ENCODE measurements at places on chromosomes 1 and 21.

GRCh38 chr1:44497422-44498170 lies 92.5 kb downstream of the RNF220 start:
- DNase-seq, result no peak

GRCh38 chr1:157704878-157705277 lies 4.3 kb upstream of the FCRL3 start:
- DNase-seq, result no peak

DNA sequence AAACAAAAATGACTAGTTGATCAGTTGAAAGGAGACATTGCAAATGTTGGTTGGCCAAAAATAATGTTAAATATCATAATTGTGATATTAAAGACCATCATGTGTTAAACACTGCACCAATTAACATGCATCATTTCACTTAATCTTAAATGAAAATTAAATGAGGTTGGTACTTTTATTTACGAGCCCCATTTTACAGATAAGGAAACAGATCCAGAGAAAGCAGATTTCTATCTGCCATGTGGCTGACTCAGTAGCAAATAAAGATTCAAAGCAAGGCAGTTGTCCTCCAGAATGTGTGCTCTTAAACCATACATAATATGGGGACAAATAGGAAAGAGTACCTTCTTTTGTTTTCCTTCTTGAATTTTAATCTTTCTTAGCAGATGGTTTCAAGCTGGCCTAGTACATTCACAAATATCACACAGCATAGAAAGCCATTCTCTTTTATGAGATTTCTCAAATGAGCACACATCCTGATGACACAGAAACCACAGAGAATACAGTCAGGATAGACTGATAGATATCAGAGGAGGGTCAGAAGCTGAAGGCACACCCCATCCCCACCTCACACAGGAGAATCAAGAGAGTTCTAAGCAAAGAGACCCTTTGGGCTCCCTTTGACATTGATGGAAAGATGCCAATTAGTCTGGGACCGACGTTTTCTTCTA lies 647.9 kb upstream of the CAMK1G start:
- DNase-seq, result no peak

GRCh38 chr1:246569248-246570238 lies 3.3 kb downstream of the CNST start:
- no peak for DNase-seq

GRCh38 chr1:60833173-60833572 lies 249.2 kb upstream of the NFIA start:
- no peak for DNase-seq

DNA sequence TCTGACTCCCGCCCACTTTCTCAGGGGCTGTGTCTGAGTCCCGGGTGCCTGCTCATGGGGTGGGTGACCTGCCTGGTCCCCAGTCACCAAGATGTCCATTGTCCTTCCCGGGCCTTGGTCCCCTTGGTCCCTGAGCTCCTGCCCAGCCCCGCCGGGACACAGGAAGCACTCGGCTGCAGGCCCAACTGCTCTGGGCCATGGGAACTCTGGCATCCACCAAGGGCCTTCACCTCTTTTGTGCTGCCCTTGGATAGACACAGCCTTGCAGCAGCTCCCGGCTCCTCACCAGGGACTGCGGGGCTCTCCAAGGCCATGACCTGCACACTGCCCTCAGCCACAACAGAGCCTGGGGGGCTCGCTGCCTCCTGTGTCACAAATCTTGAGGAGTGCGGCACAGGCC lies 22.1 kb upstream of the MX1 start:
- no peak for DNase-seq

DNA sequence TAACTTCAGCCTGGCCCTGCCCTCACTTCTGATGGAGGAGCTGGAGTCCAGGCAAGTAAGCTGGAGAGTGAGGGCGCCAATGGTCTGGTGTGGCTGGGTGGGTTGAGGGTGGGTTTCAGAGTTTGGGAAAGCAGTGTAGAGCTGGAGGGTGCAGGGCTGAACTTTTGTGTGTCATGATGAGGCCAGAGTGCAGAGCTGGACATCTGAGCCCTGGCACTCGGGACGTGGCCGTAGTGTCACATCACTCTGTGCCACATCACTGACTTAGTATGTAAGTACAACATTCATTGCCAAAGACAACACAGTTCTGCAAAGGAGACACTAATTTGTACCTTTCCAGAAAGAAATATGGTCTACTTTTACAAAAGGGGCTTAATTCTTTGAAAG lies 15.8 kb downstream of the SPATA46 start:
- no peak for DNase-seq

DNA sequence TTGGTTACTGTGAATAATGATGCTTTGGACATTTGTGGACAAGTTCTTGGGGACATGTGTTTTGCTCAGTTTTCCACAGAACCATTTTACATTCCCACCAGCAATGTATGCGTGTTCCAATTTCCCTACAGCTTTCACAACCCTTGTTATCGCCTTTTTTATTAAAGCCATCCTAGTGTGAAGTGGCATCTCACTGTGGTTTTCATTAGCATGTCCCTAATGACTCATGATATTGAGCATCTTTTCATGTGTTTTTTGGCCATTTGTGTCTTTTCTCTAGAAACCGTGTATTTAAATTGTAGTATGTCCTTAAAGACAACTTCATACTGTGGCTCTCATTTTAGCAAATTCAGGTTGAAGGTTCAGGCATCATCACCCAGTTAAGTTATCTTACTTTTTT lies 132.1 kb downstream of the TGFBR3 start:
- DNase-seq, result no peak

GRCh38 chr1:78080767-78081166 lies 35.0 kb downstream of the GIPC2 start:
- no peak for DNase-seq

GRCh38 chr1:228079013-228079412 lies 3.5 kb upstream of the ARF1 start:
- DNase-seq, result no peak

GRCh38 chr1:2554621-2555387 lies 1.4 kb upstream of the TNFRSF14 start:
- peak; percentile 18 for DNase-seq

DNA sequence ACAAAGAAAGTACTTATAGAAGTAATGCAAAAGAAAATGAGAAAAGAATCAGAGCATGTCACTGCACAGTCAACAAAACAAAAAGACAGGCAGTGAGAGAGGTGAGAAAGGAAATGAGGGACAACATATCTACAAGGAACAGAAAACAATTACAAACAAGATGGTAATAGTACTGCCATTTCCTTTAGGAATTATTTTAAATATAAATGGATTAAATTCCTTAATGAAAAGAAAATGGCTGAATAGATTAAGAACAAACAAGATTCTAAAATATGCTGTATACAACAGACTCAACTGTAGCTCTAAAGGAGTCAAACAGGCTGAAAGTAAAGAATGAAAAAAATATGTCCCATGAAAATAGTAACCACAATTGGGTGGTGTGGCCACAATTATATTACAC lies 22.1 kb upstream of the ZNF124 start:
- no peak for DNase-seq

- DNase-seq, result no peak
These were observed 222.5 kb downstream of the NPHP4 start for GRCh38 chr1:5769760-5770159.

GRCh38 chr1:186626356-186626932 lies 53.8 kb downstream of the PTGS2 start:
- DNase-seq, result no peak

DNA sequence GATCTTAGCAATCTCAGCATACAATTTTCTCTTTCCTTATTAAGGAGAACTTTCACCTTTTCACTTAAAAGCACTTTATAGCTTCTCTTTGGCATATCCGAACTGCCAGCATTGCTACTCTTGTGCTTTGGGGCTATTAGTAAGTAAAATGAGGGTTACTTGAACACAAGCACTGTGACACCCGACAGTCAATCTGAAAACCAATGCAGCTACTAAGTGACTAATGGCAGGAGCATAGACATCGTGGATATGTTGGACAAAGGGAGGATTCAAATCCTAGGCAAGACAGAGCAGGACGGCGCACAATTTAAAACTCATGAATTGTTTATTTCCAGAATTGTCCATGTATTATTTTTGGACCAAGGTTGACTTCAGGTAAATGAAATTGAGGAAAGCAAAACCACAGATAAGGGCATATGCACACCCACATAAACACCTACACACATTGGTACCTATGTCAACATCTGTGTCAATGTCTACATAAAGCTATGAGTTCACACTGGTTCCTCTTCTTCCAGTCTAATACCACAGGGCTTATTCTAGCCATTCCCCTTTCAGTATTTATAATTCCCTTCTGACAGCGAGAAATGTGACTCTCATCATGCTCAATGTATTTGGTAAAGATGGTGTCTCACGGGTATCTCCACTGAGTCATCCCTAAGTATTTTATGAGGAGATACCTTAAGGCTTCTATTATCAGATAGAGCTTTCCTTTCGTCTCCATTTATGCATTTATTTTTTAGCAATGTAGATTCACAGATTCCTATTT lies 75.3 kb upstream of the RALGPS2 start:
- no peak for DNase-seq

DNA sequence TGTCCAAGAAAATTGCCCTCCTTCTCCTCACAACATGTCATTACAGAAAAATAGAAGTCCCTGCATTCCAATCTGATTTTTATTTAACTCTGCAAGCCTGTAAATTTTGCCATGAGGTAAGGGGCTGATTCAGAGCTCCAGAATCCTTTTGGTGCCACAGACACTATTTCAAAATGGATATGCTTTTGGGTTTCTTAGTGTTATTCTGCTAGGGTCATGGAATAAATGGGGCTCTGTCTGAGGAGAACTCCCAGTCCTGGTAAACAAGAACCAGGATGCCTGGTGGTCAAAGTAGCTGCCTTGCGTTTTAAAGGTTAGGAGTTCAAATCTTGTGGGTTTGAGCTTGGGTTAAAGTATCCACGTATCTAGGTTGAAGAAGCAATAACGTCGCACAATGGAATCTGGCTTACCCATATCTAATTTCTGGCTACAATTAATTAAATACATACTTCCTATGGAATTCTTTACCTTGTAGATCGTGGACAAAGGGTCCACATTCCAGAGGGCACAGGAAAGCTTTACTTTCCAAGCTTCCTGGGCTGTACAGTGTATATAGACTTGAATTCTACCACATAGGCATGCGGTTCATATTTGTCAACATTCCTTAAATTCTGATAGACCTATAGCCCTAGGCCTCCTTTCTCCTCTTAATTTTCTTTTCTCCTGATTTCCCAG lies 98.0 kb upstream of the CDC42BPA start:
- no peak for DNase-seq

DNA sequence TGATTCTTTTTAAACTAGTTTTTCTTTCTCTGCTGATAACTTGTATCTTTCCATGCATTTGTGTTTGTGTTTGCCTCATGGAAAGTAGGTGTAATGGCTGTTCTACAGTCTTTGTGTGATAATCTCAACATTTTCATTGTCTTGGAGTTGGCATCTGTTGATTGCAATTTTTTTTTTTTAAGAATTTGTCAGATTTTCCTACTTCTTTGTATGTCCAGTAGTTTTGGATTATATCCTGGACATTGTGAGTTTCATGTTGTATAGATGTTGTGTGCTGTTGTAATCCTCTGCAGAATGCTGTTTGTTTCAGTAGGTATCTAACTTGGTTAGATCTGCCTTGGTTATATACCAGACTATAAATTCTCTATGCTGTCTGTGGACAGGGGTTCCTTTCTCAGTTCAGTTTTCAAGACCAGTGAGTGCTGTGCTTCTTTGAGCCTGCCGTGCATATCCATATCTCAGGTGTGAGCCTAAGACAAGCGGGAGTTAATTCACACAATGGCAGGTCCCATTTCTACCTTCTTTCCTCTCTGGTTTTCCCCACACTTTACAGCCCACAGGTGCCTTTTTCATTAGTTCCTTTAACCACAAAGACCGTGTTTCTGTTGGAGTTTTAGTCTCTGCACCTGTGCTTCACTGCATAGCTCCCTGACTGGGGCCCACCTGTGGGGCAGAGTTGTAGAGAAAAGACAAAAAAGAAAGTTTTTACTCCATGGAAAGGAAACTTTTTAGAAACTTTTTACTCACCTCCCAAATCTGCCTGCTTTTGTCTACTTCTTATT lies 69.9 kb downstream of the ITSN1 start:
- no peak for DNase-seq

GRCh38 chr1:18233176-18233864 lies 125.7 kb downstream of the IGSF21 start:
- no peak for DNase-seq

- no peak for DNase-seq
These were observed 19.5 kb downstream of the XKR8 start for GRCh38 chr1:27979151-27979858.

GRCh38 chr1:62229468-62229867 lies 34.8 kb downstream of the L1TD1 start:
- no peak for DNase-seq

DNA sequence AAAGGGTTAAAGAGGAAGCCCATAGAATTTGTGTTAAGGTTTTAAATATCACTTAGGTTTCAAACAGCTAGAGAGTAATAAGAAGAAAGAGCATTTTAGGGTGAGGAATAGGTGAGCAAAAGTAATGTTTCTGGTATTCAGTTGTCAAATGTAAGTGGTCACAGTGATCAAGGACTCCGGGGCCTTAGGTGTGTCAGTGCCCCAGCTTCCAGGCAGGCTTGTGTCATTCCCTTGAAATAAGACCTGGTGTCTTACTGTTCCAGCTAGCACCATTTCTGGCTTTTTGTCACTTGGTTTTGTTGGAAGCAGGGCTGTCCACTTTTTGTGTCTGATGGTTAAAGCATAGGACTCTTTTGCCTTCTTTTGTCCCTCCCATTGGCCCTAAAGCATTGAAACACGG lies 69.6 kb downstream of the DYRK1A start:
- no peak for DNase-seq

GRCh38 chr1:24385160-24385940 lies 28.2 kb downstream of the STPG1 start:
- no peak for DNase-seq

DNA sequence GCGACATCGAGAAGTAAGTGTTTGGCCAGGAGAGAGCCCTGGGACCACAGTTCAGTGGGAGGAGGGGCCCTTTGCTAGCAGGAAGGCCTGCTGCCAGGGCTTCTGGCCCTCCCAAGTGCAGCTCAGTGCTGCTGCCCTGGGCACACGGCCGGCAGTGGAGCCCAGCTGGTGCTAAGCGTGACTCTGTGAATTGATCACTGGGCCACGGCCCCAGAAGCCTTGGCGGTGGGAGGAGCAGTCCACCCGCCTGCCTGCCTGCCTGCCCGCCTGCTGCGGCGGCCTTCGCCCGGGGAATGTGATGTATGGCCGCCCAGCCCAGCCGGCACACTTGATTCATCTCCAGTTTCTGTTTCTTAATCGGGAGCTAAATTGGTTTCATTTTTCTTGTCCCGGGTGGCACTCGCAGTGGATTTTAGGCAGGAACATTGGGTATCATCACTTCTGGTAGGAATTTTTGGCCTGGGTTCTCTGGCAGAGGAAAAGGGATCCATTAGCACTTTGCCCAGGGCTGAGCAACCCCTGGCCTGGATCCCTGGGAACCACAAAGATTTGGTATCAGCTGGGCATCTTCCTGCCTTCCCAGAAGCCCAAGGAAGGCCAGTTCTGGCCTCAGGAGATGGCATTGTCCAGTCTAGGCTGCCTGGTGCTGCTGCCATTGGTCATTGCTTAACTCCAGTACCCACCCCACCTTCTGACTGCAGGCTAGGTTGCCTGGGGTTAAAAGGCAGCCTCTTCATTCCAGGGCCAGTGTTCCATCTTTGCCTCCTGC lies 28.6 kb downstream of the TMEM53 start:
- no peak for DNase-seq
